ENCODE measurements at places on chromosomes 7 and 10.

GRCh38 chr10:90788968-90789367 lies 68.9 kb downstream of the HTR7 start:
- DNase-seq, result no peak

DNA sequence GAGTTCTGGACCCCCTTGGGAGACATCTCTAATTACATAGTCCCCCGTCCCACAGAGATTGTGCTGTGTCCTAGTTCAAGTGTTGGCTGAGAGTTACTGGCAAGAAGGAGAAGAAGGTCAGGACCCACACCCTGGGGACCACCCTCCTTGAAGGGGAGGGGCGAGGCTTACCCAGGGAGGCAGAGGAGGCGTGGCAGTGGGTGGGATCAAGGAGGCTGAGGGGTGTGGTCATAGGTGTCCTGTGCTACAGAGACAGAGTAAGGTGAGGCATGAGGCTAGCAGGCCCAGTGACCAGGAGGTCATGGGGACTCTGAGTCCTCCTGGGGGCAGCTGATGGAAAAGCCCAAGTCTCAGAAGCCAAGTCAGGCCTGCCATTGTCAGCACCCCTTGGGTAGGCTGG lies 29.4 kb upstream of the ADCYAP1R1 start:
- no peak for DNase-seq

DNA sequence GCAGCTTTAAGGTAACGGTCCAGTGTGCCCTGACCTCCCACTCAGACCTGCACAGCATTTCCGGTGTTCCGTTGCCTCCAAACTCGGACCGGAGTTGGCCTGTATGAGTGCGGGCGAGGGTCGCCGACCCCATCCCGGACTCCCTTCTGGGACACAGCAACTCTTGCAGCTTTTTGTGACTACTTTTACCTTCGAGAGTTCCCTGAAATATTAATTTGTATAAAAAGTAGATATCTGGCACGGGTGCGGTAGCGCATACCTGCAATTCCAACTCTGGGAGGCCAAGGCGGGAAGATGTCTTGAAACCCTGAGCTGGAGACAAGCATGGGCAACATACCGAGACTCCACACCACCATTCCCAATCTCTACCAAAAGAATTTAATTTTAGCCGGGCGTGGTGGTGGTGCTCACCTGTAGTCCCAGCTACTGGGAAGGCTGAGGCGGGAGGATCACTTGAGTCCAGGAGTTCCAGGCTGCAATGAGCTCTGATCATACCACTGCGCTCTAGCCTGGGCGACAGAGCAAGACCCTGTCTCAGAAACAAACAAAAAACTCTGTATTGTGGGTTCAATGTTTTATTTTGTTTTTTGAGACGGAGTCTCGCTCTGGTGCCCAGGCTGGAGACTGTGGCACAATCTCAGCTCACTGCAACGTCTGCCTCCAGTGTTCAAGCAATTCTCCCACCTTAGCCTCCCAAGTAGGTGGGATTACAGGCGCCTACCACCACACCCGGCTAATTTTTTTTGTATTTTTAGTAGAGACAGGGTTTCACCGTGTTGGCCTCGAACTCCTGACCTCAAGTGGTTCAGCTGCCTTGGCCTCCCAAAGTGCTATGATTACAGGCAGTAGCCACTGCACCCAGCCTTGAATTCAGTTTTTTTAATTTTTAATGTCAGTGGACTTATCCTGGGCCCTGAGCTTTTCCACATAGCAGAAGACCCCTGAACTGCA lies 1.1 kb upstream of the PPP1R35 start:
- no peak for DNase-seq

GRCh38 chr7:15839416-15840100 lies 153.1 kb upstream of the MEOX2 start:
- DNase-seq, result peak; percentile 58

DNA sequence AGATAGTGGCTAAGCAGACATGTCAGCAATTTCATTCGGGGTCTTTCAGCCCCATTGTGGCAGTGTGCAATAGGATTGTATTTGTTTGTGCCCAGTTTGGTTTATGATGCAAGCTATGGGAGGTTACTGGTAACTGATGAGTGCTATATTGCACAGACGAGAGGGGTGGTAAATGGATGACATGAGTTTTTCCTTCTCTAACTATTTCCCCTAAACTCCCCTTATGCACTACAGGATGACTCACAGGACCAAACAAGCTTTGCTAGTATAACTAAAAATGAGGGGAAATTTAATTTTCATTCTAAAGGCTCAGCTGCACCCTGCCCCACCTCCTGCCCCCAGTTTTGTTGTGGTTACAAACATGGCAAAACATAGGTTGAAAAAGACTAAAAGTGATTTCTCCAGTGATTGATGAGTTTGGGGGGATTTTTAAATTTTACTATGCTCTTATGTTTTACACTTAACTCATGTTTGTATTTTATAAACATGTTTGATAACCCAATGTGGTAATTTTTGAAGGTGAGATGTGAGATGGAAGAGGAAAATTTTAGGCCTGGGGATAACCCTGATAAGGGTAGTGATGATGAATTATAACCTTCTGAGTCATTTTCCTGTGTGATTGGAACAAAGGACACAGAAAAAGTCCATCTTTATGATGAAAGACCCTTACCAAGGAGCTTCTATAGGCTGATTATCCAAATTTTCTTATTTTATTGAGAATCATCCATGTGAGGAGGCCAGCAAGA lies 60.8 kb upstream of the NAMPT start:
- DNase-seq, result no peak

DNA sequence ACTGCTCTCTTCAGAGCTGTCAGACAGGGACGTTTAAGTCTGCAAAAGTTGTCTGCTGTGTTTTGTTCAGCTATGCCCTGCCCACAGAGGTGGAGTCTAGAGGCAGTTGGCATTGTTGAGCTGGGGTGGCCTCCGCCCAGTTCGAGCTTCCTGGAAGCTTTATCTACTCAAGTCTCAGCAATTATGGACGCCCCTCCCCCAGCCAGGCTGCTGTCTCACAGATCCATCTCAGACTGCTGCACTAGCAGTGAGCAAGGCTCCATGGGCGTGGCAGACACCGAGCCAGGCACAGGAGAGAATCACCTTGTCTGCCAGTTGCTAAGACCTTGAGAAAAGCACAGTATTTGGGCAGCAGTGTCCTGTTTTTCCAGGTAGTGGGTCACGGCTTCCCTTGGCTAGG lies 98.1 kb downstream of the SDHAF3 start:
- DNase-seq, result no peak
